ENCODE measurements at places on chromosomes 1 and 21.

- DNase-seq: no peak
Measured at GRCh38 chr1:7845761-7846160, 7.1 kb downstream of the UTS2 start.

- DNase-seq: no peak
Measured at GRCh38 chr1:117633423-117633822, 27.6 kb downstream of the TENT5C start.

DNA sequence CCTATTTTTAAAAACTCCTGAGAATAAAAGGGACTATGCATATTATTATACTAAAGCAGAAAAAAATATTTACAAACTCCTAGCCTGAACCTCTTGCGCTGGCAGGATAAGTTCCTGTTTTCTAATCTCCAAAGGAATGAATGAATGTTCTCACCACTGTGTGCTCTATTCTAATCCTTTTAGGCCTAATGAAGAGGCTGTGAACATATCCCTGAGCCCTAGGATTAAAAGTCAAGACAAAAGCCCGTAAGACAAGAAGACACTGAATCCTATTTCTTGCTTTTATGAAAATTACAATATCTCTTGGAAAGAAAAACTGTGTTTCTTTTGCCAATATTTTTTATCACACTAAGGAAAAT lies 317.5 kb downstream of the HHAT start:
- no peak for DNase-seq

DNA sequence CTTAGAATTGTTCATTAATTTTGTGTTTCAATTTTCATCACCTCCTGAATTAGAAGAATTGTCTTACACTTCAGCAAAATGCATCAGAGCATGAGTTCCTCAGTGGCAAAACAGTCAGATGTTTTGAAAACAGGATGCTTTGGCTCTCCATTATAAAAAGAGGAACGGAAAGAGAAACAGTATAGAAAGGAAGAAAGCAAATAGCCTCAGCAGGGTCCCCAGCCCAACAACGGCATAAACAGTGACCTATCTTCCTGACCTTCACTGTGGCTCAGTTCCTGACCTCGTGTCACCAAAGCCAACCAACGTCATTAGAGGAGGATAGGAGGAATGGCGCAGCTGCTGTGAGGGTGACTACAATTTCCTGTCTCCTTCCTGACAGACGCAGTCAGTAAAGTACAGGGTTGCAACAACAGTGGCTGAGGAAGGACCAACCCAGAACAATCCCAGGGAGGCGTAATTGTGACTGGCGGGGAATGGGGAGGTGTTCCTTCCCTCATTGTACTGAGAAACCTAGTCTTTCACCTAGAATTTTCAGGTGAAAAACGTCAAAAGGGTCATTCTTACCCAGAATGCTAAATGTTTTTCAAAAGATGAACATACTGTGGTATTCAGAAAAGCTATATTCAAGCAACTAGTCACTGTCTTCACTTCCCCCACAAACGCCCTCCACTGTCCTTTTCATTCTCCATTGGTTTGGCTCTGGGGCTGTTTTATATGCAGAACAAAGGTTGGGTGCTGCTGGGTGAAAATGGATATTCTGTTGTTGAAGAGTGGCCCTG lies 197.9 kb upstream of the SGIP1 start:
- peak; percentile 50 for DNase-seq

DNA sequence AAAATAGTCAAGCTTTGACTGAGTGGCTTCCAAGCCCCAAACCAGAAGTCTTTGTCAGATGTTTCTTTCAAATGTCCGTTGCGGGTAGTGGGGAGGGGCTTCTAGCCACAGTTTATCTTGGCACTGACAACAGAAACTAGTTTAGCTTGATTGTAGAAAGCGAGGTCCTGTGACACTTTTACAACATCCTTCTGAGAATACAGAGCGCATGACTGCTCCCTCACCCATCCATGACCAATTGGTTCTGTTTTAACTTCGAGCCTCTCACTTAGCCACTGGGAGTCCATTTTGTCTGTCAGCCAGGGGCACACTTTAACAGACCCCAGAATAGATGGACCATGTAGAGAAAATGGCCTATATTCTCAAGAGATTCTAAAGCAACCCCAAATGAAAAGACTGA lies 199.2 kb upstream of the ST6GALNAC5 start:
- DNase-seq: no peak

DNA sequence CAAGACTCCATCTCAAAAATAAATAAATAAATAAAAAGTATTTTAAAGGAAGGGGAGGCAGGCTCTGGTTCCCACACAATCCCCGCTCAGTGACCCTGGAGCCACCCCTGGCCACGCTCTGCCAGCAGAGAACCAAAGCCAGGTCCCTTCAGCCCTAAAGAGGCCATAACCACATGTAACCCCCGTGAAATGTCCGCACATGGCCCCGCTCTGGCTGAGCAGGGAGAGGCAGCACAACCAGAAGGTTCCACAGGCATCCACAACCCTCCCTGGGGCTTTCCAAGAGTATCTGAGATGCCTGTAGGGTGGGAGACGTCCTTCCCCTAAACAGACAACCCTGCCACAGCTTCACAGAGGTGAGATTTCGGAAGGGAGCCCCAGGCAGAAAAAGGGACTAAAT lies 1.4 kb upstream of the ARF1 start:
- DNase-seq: no peak

DNA sequence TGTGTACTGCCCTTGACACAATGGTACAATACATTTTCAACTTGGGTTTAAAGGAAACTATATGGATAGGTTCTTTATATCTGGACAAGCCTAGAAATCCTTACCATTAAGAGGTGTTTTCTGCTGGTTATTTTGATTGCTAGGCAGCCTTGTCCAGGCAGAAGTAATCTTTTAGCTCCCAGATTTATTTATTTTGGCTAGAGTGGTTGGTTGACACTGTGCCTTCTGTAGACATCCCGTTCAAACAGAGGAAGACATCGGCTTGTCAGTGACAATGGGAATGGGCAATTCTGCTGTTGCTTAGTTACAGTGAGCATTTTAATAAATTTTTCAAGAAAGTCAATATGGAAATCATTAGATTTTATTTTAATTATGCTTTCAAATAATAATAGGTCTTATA lies 138.8 kb downstream of the VPS13D start:
- no peak for DNase-seq

GRCh38 chr1:152801333-152801732 lies 4.8 kb downstream of the LCE1D start:
- DNase-seq: no peak

DNA sequence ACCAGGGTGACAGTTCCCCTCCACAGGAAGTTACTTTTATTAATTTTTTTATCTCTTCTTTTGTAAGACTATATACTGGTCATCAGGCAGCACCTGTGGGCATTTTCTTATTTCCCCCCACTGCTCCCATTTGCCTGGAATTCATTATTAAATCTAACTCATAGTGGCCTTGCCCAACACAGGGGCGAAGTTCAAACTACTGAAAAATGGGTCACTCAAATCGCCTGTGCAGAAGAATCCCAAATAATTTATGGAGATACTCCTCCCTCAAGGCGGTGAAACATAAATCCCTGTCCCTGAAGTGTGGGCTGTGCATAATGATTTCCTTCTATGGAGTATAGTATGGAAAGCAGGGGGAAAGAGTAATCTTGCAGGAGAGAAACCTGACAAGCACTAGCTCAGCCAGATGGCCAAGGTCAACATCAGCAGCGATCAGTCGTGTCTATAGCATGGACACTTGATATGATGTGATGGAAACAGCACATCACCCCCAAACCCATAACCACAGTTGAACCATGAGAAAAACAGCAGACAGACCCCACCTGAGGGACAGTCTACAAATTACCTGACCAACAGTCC lies 7.9 kb downstream of the CAMK2N1 start:
- no peak for DNase-seq

DNA sequence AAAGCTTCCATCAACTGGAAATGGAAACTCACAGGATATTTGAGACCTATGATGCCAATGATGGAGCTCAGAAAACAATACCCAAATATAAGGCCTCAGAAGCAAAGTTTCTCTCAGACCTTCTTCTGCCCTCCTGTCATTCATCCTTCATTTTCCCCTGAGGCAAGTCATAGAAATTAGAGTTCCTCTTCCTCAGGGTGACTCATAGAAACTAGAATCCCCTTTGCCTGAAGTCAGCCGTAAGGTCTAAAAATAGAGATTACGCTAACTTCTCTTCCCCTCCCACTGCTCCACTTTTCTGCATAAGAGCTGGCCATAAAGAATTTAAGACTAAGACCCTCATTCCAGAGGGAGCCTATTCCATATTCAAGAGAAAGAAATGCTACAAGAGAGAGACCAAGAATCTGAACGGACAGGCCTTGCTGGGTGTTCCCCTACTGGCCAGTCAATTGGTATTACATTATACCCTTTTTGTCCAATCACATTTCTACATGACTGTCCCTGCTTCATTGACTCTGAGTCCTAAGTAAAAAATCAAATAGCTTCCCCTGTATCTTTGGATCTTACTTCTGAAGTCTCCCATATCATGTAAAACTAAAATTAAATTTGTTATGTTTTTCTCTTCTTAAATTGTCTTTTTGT lies 994.9 kb downstream of the ADGRL2 start:
- DNase-seq: no peak

DNA sequence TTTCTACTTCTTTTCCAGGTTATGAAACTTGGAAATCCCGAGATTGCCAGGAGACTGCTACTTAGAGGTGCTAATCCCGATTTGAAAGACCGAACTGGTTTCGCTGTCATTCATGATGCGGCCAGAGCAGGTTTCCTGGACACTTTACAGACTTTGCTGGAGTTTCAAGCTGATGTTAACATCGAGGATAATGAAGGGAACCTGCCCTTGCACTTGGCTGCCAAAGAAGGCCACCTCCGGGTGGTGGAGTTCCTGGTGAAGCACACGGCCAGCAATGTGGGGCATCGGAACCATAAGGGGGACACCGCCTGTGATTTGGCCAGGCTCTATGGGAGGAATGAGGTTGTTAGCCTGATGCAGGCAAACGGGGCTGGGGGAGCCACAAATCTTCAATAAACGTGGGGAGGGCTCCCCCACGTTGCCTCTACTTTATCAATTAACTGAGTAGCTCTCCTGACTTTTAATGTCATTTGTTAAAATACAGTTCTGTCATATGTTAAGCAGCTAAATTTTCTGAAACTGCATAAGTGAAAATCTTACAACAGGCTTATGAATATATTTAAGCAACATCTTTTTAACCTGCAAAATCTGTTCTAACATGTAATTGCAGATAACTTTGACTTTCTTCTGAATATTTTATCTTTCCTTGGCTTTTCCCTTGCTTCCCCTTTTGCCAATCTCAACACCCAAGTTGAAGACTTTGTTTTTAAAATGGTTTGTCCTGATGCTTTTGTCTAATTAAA lies 4.0 kb downstream of the CDKN2C start:
- DNase-seq: no peak

DNA sequence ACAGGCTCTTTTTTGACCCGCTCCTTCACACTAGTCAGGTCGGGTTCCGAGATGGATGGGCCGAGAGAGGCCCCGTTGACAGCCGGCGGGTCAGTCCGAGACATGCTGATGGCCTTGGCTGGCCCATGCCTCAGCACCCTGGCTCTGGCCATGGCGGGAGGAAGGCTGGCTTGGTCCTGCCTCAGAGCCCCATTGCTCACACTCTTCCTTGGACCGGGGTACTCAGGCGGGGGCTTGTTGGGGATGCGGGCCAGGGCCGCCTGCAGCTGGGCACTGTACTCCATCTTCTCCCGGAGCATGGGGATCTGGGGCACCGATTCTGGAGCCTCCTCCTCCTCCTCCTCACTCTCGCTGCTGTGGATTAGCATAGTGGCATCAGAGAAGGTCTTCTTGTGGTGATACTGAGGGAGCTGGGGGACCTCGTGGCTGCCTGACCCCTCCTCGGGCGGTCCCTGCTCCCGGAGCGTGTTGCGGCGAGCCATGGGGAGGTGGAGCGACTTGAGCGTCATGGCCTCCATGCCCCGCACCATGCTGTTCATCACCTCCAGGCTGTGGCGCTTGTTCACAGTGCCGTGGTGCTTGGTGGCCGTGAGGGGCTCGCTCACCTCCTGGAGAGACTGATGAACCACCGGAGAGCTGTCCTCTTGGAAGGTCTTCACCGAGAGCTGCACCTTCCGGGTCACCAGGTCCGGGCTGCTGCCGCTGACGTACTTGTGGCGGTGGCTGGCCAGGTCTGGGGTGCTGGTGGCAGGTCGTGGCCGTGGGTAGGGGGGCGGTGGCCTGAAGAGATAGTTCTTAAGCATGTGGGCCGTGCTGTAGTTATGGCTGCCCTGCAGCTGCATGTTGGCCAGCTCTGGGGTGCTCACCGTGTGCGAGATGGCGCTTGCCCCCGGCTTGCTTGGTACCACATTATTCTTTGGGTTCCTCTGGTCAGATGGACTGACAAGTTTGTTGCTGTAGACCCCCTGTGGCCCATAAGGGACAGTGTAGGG lies 102.7 kb downstream of the SMYD2 start:
- no peak for DNase-seq

GRCh38 chr1:225627304-225627947 lies 25.5 kb downstream of the ENAH start:
- DNase-seq: no peak

- no peak for DNase-seq
Measured at GRCh38 chr1:37601441-37601840, 5.7 kb upstream of the GNL2 start.

All from brain pericyte (primary cell).